NCI-H446 treated with DMSO at 0.1 percent for 48 hours (cell line): ENCODE measurements at places on chromosomes 7 and 10.
A peak's percentile ranks its signal among the peaks of the same experiment; 100 is the strongest.

- no peak for DNase-seq
Observed at GRCh38 chr10:73439605-73440312, 6.4 kb upstream of the MSS51 start.

DNA sequence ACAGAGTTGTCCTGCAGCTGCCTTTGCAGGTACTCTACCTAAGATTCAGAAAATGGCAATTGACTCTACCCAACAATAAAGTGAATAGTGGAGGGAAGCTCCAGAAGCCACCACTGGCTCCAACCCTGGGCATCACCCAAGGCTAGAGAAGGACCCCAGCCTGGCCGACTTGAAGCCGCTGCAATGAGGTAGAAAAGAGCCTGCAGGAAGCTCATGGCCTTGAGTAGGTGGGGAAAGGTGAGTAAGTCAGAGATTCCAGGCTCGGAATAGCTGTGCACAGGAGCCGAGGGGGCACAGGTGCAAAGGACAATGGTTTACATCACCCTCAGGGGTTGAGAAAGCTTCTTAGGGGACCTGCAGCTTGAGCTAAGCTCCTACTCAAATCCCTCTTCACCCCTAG, 83.6 kb downstream of the AOAH start:
- DNase-seq, result no peak

- peak; percentile 58 for DNase-seq
Observed at GRCh38 chr7:30276203-30276900, 8.0 kb upstream of the ZNRF2 start.

- no peak for DNase-seq
Observed at GRCh38 chr10:128570319-128570995, 444.2 kb upstream of the MKI67 start.

GRCh38 chr7:50651271-50651989, 86.2 kb upstream of the DDC start:
- DNase-seq, result no peak

DNA sequence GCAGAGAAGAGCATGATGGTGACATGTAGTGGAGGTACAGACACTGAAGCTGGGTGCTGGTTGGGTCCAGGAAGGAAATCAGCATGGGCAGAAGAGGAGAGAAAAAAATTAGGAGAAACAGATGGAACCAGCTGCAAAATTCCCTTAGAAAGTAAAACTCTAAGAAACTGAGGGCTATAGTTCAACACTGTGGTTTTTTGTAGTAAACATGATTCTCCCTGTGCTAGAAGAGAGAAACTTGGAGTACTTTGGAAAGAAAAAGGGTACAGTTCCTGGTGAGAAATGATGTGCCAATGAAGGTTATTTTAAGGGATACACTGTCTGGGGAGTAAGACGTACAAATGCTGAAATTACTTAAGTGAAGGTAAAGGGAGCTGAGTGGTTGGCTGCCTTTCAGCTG, 181.5 kb upstream of the HPS1 start:
- DNase-seq, result no peak

DNA sequence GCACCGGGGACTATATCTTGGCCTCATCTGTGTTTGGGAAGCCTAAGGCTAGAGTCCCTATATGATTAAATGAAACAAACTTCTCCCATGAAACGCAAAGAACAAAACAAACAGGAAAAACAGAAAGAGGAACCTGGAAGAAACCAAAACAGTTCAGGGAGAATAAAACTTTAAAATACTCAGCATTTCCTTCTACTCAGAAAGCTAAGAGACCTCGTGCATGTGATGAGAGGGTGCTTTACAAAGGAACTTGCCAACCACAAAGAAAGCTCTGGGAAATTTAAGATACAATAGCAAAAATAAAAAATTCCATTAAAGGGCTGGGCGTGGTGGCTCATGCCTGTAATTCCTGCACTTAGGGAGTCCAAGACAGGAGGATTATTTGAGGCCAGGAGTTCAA, 6.9 kb downstream of the PILRA start:
- no peak for DNase-seq

- no peak for DNase-seq
Observed at GRCh38 chr7:1224086-1224716, 8.5 kb upstream of the UNCX start.

GRCh38 chr10:14543046-14543903, 212.6 kb upstream of the FRMD4A start:
- DNase-seq, result no peak

- DNase-seq, result peak; percentile 36
Observed at GRCh38 chr7:74027683-74028320, at the start of gene ELN. TSS of gene ELN (plus strand) at chr7:74028173. CDS start at chr7:74028188, 15 bp downstream.

DNA sequence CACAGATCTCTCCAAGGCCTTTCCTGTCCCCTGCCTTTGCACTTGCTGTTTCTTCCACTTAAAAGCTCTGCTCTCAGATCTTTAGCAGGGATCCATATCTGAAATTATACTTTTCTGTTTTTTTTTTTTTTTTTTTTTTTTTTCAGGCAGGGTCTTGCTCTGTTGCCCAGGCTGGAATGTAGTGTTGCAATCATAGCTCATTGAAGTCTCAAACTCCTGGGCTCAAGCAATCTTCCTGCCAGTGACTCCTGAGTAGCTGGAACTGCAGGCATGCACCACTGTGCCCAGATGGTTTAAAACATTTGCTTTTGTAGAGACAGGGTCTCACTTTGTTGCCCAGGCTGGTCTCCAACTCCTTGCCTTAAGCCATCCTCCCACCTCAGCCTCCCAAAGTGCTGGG, 5.0 kb upstream of the TSPAN15 start:
- DNase-seq, result no peak

DNA sequence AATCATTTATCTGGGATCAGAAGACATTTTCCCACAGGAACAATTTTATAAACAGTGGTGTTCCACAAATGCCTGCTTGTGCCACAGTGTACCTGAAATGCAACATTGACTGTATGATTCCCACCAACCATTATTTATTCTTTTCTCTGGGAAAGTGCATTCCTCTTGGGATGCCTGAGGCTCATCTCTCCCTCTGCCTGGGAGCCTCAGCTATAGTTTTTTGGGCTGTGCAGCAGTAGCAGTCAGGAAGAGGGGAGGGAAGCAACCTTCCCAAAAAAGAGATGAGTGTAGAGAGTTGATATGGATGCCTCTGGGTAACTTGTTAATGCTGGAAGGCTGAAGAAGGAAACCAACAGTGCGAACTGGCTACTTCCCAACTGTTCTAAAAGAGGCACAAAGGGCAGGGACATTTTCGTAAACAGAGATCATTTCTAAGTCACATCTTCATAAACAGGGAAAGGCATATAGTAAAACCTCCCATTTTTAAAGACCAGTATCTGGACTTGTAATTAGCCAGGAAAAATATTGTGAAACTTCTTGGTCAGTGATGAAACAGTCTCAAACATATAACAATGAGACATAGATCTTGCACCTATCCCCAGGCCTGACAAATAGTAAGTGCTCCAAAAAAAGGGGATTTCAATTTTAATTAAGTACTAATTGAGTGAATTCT, 1.4 kb upstream of the CALD1 start:
- no peak for DNase-seq

DNA sequence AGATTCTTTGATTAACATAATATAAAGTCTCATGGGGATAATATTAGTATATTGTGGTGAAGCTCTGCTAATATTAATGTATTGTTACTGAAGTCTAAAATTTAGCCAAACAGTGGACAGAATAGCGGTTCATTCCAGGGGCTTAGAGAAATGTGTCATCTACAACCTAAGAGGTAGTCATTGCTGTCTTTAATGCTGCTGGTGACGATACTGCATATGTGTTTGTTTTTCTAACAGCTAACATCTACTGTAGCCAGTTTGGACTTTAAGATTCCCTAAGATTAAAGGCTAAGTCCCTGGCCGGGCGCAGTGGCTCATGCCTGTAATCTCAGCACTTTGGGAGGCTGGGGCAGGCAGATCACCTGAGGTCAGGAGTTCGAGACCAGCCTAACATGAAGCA, 102.0 kb upstream of the SAMD8 start:
- no peak for DNase-seq

- no peak for DNase-seq
Observed at GRCh38 chr7:89458114-89458513, 662.6 kb upstream of the TEX47 start.

DNA sequence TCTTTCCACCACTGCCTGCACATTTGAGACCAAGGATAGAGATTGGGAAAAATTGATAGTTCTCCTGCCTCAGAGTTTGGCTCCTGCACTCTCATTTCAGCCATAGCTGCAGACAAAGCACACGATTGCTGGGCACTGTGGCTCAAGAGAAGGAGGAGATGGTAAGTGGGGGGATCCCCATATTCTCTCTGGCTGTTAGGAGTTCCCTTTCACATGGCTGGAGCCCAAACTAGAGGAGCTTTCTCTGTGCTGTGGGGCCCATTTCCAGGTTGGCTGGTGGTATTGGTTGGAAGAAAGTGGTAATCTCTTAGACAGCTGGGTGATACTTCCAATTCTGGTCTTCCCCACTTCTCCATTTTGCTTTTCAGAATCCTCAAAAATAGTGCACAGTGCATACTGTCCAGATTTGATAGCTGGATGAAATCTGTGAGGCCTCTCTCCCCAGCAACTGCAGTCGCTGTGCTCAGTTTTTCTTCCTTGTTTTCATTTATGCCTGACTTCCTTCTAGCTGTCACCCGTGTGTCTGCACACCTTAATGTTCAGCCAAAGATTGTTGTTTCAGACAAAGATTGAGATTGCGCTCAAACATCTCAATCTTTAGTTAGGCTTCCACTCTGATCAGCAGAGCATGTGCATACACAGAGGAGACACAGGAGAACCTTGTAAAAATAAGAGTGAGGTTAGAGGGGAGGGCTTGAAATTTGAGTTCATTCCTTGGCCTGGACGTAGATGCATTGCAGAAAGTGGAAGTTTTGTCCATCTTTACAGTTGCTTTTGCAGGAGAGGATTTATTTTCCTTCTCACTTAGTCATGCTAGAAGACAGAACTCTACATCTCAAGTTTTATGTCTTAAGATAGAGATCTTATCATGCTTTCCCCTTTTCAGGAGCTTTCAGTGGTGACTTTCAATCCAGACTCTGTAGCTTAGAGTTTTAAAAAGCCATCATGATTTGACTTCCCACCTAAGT, 28.6 kb downstream of the RABGEF1 start:
- DNase-seq, result no peak

GRCh38 chr10:123858907-123859652, 32.5 kb downstream of the CPXM2 start:
- DNase-seq, result no peak

DNA sequence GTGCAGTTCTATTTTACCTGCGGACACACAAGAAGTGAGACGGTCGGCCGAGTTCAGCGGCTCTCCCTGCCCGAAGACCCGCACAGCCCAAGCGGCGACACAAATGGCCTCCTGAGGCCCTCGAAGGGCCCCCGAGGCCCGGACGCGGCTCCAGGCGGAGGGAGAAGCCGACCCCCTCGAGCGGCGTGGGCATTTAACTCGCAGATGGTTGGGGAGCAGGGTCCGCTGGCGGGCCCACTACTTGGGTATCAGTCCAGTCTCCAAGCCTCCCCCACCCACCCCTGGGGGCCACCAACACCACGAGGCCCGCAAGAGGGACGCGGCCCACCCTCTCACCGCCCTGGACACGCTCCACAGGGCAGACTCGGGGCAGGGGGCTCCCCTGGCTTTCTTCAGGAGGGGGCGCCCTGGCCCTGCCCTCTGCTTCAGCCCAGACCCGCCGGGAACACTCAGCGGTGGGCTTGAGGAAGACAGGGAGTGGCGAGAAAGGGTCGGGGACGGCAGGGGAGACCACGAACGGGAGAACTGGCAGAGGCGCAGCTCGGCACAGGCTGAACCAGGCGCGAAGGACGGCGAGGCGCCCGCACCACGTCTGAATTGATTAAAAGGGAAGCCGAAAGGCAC, 1.7 kb downstream of the IGF2BP3 start:
- DNase-seq, result no peak

DNA sequence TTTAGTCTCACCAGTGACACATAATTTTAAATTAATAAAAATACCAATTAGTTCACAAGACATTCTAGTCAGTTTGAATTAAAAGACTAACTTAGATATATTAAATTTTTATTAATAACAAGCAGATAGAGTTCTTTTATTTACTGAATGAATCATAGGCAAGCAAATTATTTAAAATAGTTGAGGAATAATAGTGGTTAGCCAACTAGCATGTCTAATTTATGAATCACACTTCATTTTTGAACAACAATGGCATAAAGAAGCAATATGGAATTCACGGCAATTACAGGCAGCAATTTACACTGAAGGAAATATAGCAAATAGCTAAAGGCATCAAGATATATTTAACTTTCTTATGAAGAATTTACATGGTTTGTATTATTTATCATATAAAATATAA, 187.0 kb upstream of the SLC26A5 start:
- DNase-seq, result no peak

GRCh38 chr7:23743226-23743625, 33.2 kb downstream of the STK31 start:
- no peak for DNase-seq

GRCh38 chr10:49140304-49141177, 6.7 kb upstream of the FAM170B start:
- DNase-seq, result no peak

- no peak for DNase-seq
Observed at GRCh38 chr7:37377231-37377630, 71.4 kb downstream of the ELMO1 start.

- DNase-seq, result no peak
Observed at GRCh38 chr10:43595739-43596298, 10.4 kb upstream of the ZNF485 start.

GRCh38 chr7:108836256-108836655, 266.6 kb downstream of the DNAJB9 start:
- DNase-seq, result peak; percentile 29

GRCh38 chr7:71905821-71906220, 506.3 kb downstream of the CALN1 start:
- DNase-seq, result no peak

DNA sequence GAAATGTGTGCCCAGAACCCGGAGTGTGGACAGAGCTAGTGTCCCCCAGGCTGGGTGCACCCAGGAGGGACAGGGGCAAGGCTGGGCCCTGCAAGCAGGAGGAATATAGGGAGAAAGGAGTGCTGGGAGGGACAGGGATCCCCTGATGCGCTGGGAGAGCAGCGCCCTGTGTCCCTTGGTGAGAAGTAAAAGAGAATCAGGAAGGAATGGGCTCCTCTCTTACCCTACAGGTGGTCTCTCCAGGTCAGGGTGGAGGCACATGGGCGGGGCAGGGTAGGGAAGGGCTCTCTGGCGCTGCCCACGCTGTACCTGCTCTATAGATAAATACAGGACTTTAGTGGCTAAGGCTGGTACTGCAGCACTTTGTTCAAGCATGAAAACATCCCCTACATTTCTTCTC, 753.8 kb downstream of the GRID1 start:
- DNase-seq, result no peak

GRCh38 chr10:110165239-110165638, 42.2 kb upstream of the MXI1 start:
- DNase-seq, result no peak

DNA sequence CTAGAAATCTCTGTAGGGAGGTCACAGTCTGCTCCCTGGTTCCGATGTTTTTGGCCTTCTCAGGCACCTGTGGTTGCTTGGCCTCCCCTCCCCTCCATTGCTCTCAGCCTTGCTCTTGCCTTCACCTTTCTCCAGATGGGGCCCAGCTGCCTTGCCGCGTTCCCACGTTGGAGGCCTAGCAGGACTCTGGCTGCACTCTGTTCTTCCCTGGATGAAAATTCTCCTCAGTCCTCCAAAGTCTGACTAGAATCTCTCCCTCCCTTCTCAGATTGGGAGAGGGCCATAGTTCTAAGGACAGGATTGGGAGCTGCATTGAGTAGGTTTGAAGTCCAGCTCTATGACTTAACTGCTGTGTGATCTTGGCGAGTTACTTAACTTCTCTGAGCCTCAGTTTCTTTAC, 213.7 kb upstream of the HABP2 start:
- DNase-seq, result no peak

GRCh38 chr7:2499719-2500430, 19.7 kb upstream of the LFNG start:
- no peak for DNase-seq
